HAP-1 (cell line): ENCODE measurements at places on chromosomes 12 and 14.

- DNase-seq = peak; percentile 28
Measured at GRCh38 chr14:74763803-74764531, 851 bp downstream of the YLPM1 start.

GRCh38 chr14:71248194-71248593, 340.9 kb downstream of the PCNX1 start:
- no peak for DNase-seq

- DNase-seq = no peak
Measured at GRCh38 chr12:5715021-5715420, 230.0 kb downstream of the ANO2 start.

DNA sequence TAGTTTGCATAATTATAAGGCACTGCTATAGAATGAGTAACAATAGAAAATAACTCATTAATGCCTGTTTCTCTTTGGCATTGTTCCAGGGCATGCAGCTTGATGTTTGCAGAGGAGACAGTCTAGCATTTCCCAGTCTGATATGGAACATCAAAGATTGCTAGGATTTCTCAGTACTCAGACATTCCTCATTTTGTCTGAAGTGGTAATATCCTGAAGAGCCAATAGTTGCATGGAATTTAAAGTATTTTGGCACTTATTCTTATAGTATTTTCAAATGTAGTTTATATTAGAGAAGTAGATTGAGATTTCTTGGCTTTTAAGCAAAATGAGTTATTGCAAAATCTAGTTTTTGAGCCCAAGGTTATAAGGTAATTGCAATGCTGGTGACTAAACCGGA, 337.3 kb upstream of the E2F7 start:
- peak; percentile 8 for DNase-seq

DNA sequence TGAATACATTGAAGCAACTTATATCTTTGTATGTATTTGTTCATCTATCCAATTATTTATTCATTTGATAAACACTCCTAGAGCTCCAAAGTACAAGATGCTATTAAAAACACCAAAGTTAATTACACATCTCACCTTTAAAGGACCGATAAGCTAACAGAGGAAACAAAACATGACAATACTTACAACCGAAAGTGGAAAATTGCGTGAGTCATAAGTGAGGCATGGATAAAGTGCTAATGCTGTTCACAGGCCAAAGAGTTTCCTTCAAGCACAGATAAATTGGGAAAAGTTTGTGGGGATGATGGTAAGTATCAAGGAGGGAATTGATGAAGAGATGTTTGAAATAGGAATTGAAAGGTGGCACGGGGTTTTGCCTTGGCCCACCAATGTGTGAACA, 172.8 kb upstream of the KITLG start:
- no peak for DNase-seq

DNA sequence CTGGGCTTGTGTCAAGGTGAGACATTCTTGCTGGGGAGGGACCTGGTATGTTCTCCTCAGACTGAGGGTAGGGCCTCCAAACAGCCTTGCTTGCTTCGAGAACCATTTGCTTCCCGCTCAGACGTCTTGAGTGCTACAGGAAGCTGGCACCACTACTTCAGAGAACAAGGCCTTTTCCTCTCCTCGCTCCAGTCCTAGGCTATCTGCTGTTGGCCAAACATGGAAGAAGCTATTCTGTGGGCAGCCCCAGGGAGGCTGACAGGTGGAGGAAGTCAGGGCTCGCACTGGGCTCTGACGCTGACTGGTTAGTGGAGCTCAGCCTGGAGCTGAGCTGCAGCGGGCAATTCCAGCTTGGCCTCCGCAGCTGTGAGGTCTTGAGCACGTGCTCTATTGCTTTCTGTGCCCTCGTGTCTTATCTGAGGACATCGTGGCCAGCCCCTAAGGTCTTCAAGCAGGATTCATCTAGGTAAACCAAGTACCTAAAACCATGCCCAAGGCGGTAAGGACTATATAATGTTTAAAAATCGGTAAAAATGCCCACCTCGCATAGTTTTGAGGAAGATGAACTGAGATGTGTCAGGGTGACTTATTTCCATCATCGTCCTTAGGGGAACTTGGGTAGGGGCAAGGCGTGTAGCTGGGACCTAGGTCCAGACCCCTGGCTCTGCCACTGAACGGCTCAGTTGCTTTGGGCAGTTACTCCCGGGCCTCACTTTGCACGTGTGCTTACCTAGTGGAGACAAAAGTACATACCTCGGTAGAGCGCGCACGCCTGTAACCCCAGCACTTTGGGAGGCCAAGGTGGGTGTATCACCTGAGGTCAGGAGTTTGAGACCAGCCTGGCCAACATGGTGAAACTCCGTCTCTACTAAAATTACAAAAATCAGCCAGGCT, 4.3 kb downstream of the GAPDH start:
- peak; percentile 47 for DNase-seq

GRCh38 chr12:117821480-117822175, 147.2 kb downstream of the KSR2 start:
- no peak for DNase-seq
